Stimulated activated CD4-positive, alpha-beta T cell treated with anti-CD3 and anti-CD28 coated beads, TNF-alpha, amount 100 ng/mL, for 4 hours (primary cell): ENCODE measurements at places on chromosomes 12 and 14.
A peak's percentile ranks its signal among the peaks of the same experiment; 100 is the strongest.

- DNase-seq, result peak; percentile 38
Measured at GRCh38 chr12:119989361-119989730, 310 bp downstream of the BICDL1 start.

GRCh38 chr14:102239231-102239630 is 65.7 kb downstream of the MOK start:
- no peak for DNase-seq

- no peak for DNase-seq
Measured at GRCh38 chr12:22228022-22228875, 106.3 kb downstream of the ST8SIA1 start.

GRCh38 chr12:62205346-62205745 is 54.9 kb upstream of the USP15 start:
- no peak for DNase-seq

DNA sequence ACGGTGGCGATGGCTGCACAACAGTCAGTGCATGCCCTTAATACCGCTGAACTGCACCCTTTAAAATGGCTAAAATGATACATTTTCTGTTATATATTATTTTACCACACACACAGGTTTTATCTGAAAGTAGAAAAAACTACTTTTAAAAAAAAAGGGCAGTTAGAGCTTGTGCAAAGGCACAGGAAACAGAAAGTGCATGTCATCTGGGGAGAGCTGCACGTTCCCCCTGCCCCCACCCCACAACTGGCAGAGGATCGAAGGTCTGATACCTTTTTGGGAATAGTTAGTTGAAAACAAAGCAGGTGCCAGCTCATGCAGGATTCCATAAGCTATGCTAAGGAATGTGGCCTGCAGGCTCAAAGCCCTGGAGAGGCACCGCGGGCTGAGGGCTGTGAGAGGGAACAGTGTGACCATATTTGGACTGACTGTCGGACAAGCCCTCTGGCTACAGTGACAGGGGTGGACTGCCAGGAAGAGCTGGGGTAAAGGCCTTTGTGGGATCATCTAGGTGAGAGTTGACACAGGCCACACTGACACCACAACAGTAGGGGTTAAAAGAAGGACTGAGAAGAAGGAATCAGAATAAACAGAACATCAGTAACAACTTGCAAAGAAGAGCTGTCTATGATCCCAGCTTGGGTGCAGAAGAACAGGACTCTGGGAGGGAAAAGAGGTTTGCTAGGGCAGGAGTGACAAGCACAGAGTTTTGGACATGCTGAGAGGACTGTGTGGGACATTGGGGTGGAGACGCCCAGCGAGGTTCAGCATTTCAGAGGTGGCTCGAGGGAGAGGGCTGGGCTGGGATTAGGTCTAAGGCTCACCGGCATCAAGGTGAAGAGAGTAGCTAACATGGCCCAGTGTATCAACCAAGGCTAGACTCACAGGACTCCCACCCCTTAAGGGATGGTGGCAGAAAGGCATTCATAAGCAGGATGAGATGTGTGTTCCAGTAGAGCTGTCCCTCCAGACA is 54.6 kb downstream of the ACTN1 start:
- DNase-seq, result no peak

- DNase-seq, result no peak
Measured at GRCh38 chr14:50823762-50824636, 7.0 kb downstream of the NIN start.

GRCh38 chr12:94147991-94148738 is at the start of gene PLXNC1:
PLXNC1 (plus strand) TSS chr12:94148577; CDS start chr12:94148972, 395 bp downstream.
- peak; percentile 51 for DNase-seq

GRCh38 chr12:52370926-52371608 is 3.8 kb upstream of the KRT85 start:
- no peak for DNase-seq
